ENCODE measurements at places on chromosomes 12 and 14.

DNA sequence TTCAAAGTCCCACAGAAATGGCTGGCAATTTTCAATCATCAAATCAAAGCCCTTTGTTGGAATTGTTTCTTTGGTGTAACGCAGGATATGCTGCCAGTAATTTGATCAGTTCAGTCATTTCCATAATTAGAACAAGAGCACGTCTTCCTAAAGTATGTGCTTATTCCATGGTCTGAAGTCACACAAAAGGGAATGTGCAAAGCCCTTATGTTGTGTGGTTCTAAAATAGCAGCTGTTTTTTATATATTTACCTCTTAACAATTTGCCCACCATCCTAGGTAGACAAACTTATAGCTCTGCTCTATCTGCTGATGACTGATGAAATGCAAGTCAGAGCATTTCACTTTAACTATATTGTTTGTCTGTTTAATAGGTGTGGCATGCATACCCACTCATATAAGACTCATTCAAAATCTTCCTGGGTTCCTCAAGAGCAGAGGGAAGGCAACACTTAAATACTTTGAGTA lies 176.1 kb upstream of the SLC38A2 start:
- DNase-seq: no peak

GRCh38 chr12:11746024-11746771 lies 96.7 kb downstream of the ETV6 start:
- DNase-seq: no peak

GRCh38 chr14:70814466-70814865 lies 5.2 kb upstream of the MAP3K9 start:
- DNase-seq: no peak

DNA sequence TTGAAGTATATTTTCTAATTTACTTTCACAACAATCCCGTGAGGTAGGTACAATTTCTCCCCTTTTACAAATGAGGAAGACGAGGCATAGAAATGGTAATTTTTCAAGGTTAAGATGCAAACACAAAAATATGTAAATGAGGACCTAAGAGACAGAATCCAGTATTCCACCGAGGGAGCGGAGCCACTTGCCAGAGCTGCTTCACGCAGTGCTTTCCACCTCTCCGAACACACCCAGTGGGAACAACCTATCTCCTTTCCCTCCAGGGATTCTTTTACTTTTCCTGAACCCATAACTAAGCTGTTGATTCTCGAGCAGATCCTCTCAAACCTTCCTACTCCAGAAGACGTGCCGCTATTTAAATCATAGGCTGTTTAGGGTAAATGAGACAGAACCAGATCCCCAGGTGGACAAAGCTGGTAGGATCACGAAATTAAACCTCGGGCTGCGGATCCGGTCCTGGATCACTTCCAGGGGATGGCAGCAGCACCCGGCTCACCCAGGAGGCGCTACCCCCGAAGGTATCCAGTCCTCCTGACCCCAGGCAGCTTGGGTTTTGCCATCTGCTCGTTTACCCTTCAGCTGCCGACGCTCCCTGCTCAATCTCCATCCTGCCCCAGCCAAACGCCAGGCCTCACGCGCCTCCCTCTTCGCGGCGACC lies 1.5 kb downstream of the DDHD1 start:
- no peak for DNase-seq

- no peak for DNase-seq
These were observed 148.4 kb downstream of the KSR2 start for GRCh38 chr12:117820216-117820907.

- no peak for DNase-seq
These were observed 128.2 kb downstream of the EML1 start for GRCh38 chr14:99921425-99921824.

GRCh38 chr14:93133464-93133863 lies 17.7 kb upstream of the ITPK1 start:
- no peak for DNase-seq

DNA sequence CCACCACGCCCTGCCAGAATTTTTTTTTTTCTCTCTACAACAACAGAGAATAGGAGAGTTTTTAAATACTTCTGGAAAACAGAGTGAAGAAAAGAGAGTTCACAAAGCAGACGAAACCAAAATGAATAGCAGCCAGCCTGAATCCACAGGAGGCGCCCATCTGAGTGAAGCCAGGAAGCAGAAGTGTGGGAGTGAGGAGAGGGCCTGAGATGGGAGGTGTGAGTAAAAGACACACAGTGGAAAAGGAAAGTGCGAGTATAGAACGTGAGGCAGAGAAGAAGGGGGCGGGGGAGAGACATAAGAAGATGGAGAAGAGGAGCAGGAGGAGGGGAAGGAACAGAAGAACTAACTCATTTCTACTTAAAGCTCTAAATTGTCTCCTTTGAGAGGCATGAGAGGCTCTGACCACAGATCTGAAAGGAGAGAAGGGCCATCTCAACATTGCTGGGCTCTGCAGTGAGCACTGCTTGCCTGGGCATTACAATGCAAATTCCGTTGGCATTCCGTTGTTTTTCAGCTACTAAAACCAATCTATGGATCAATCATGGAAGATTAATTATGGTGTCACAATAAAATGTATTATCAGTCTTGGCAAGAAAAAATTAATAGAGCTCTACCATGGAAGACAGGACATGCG lies 140.1 kb upstream of the CPSF6 start:
- no peak for DNase-seq

GRCh38 chr12:15699886-15700285 lies 89.3 kb downstream of the EPS8 start:
- no peak for DNase-seq

DNA sequence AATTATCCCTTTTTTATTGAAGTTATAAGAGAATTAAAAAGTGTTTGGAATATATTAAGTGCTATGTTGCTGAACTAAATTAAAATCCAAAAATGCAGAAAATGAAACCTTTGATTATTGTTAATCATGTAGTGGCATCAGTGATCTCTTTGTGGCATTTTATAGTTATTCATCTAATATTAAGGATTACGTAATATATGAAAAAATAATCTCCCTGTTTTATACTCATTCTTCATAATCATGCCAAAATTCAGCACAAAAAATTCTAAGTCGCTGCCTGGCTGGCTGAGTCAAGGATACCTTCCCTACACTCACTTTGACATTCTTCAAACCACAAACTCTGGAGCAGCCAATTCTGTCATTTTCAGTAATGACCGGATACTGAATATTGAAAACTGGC lies 63.7 kb downstream of the ARL1 start:
- no peak for DNase-seq

GRCh38 chr12:62865065-62865464 lies 69.9 kb downstream of the PPM1H start:
- no peak for DNase-seq

DNA sequence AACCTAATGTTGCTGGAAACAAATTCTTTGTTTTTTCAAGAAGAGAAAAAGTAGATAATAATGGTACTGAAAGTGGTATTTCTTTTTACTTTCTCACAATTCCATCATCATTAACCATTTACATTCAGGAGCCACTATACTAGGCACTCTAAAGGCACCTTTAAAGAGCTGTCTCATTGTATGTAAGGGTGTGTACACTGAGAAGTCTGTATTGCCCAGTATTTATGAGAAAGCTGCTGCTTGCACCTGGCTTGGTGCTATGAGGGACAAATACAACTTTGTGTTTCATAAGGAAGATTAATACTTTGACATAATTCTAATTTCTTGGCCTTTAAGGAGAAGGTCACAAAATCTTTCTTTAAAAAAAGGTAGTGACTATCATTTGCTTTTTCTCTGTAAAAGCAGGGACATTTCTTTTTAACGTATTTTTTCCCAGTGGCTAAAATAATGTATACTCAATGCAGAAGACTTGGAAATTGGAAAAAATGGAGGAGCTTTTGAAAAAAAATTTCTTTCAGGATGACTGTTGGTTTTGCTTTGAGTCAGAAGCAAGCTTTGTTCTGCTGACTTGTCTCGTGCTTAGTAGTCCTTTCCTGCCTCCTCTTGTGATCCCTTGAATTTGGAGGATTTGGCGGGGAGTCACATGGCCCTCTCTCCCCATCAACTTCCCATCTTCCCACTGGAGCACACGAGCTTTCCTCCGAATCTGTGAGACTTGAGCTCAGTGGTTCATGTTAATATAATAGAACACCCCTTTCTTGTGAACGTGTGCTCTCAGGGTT lies 50.1 kb downstream of the RASSF3 start:
- DNase-seq: no peak

- no peak for DNase-seq
These were observed 15.2 kb downstream of the GOLGA3 start for GRCh38 chr12:132813443-132813842.

GRCh38 chr12:18629916-18630315 lies 107.9 kb downstream of the PLCZ1 start:
- DNase-seq: no peak

DNA sequence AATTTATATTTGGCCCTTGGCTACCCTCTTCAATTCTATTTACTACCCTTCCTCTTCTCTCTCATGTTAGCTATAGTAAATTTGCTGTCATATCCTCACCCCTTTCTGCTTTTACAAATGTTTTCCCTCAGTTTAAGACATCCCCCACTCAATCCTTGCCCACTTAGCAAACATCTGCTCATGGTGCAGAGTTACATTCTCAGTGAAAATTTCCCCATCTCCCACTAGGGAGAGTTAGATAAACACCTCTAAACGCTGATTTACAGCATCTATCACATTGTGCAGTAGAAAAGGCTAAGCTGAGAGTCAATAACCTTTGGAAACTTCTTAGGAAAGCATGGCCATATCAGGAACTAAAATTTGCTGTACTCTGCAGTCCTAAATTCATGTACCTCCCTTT lies 69.0 kb downstream of the DENND5B start:
- DNase-seq: no peak

- DNase-seq: no peak
These were observed 6.7 kb downstream of the CDKN1B start for GRCh38 chr12:12723681-12724420.

DNA sequence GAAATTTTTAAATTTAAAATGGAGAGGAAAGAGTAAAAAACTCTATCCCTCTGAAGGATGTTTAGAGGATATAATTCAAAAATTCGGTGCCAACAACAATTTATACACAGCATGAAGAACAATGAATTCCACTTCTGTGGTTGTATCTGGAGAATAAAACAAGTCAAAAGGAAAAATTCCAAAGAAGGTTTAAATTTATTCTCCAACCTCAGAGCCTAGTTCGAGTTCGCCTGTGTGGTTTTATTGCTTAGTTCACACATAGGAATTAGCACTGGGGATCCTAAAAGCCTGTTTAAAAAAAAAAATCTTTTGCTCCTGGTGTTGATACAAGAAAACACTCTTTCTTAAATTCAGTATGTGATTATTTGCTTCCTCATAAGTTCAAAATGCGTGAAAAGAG lies 79.2 kb downstream of the LLPH start:
- DNase-seq: no peak

DNA sequence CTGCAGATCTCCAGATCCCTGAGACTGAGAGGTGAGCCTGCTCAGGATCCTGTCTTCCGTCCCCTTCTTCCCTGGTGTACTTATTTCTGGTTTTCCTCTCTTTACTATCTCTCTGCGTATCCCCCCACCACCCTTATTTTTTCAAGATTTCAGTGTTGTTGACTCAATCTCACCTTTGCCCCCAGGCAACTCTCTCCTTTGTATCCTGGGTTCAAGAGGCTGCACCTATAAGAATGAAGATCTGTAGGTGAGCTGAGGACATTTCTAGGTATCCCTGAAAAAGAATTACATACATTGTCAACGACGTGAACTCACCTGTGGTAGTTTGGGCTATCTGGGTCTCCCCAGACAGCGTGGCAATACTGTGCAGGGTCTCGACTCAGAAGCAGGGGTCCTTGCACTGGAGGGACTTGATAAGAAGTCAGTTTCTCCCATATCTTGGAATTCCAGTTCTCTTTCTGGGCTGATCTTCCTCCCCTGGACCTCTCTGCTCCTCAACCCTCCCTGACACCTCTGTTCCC lies 659 bp downstream of the CIROP start:
- no peak for DNase-seq

DNA sequence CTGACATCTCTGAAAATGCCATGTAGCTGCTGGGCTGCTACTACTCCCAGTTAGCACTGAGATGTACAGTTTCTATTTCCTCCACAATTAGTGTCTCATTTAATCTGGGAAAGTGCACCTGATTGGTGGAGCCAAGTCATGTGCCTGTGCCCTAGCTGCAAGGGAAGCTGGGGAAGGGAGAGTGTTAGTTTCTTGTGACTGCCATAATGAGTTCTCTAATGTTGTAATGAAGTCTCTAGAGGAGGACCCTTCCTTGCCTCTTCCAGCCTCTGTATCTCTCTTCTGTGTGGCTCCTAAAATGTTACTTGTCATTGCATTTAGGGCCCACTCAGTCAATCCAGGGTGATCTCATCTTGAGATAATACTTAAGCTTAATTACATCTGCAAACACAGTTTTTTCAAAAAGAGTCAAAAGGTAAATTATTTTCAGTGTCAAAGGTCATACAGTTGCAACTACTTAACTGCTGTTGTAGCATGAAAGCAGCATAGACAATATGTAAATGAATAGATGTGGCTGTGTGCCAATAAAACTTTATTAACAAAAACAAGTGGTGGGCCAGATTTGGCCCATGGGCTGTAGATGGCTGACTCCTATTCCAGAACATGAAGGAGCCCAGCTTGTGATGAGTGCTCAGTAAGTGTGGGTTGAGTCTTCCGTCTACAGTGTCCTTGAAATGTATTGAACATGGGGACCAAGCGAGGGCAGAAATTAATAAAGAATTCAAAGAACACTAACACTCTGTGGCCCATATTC lies 137.2 kb upstream of the MAP1LC3B2 start:
- DNase-seq: no peak

DNA sequence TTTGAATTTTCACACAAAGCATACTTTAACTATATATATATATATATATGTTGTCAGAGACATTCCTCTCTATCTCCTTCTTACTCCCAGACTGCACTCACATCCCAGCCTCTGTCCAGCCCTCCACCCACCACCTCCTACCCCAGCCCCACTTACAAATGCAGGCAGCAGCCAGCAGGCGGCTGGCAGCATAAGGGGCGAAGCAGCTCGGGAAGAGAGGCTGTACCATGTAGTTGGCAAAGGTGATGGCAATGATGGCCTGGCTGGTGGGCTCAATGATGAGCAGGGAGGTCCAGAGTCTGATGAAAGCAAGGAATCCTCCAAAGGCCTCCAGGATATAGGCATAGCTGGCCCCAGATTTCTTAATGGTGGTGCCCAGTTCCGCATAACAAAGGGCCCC lies 2.5 kb downstream of the SLC7A7 start:
- no peak for DNase-seq

GRCh38 chr12:123273166-123273565 lies 1.5 kb upstream of the CDK2AP1 start:
- no peak for DNase-seq

DNA sequence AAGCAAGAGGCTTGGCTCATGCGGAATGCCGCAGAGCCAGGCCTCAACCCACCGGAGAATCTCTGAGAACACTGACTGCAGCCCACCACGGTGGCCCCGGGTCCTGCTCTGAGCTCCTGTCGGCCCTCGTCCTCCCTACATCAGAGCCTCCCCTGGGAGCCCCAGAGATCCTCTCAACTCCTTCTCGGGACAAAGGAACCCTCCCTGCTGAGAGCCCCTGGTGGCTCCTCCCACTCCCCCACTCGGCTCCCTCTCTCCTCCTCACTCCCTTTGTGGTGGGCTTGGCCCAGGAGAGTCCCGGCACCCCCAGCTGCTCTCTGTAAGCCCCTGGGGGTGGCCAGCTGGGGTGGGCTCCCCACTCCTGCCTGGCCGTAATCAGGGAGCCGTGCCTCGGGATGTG lies 11.1 kb upstream of the INF2 start:
- no peak for DNase-seq

GRCh38 chr14:24362241-24362960 lies 5.6 kb upstream of the NFATC4 start:
- no peak for DNase-seq

- DNase-seq: no peak
These were observed 1.3 kb downstream of the FGD6 start for GRCh38 chr12:95215949-95216348.

Data from stimulated activated CD8-positive, alpha-beta memory T cell treated with anti-CD3 and anti-CD28 coated beads, Interleukin-7, amount 100 ng/mL, for 1 hour (primary cell).